ENCODE measurements at places on chromosomes 5 and 9.

DNA sequence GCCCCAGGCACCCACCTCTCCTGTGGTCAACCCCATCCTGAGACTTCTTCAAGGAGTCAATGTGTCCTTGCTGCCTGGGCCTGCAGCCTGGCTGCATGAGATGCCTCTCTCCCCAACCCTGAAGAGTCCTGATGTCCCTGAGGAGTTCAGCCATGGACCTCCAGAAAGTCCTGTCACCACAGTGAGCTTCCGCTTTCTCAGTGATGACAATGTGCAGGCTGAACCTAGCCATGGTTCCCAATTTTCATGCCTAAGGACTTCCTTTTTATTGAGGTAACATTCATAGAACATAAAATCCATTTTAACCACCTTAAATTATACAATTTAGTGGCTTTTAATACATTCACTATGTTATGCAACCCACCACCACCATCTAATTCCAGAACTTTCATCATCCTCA lies 29.1 kb downstream of the DAP start:
- DNase-seq = no peak

DNA sequence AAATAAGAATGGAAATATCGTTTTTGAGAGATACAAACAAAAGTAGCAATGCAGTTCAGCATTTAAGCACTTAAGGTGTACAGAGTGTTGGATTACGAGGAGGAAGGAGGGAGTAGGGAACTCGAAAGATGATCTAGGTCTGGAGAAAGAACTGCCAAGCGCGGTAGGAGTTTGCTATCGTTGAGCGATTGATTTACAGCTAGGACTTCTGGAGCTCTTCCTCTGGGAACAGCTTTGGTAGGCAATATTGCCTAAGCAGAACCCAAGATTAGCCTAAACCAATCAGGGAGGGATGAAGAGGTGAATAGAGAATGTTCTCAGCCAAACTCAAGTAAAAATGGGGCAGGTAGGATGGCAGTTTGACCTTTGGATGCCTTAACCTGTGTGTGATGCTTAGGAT lies 965 bp downstream of the CLTA start:
- no peak for DNase-seq

DNA sequence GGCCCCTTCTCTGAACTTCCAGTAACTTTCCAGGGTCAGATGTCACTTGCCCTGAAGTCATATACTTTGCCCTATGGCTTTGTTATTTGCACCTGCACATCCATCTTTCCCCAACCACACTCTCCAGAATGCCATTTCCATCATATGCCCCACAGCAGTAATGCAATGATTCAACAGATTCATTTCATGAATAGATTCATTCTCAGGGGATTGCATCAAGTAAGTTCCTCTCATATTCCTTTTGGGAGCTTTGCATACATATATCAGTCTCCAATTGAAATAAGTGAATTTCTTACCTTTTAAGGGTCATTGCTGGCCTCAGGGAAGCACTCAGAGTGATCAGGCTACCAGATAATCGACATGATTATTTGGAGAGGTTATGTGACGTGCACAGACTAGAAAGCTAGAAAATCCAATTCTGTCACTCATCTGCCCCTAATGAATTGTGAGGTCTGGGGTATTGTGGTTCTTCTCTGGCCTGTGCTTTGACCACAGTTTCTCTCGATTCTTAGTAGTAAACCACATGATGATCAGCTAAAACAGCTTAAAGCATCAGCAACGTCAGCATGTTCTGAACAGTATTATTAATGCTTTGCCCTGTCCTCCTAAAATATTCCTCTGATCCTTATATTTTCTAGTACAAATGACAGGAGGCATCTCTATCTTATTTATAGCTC lies 179.9 kb downstream of the ATPSCKMT start:
- DNase-seq = no peak

DNA sequence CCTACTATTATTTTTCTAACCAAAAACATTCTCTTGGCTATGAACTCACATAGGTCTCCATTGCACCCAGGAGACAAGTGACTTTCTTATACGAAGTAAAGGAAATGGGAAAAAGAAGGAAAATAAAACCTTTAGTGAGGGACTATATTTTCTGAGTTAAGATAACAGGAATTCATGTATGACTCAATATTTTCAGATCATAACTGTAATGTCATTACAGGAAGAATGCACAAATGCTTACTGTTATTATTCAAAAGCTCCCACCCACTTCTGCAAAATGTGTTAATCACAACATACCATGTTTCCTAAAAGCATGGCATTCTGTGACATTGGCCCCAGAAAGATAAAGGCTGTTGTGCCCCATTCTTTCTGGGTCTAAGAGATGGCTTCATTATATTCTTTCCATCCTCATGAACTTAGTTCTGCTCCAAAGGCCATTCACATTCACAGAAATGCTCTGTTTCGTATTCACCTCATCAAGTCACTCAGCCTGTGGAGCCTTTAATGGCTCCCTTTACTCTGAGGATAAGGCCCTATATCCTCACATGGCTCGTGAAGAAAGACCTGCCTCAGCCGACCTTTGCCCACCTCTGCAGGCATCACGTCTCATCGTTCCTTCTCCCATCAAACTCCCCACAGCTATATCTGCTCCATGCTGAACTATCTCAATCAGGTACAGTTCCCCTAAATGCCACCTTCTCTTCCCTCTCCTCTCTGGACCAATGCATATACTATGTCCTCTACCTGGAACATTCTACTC lies 77.0 kb downstream of the ABCA1 start:
- DNase-seq = peak; percentile 52

- no peak for DNase-seq
These were observed 717.8 kb downstream of the DTWD2 start for GRCh38 chr5:118270526-118270925.

GRCh38 chr5:143057580-143057999 lies 287.4 kb downstream of the ARHGAP26 start:
- no peak for DNase-seq

GRCh38 chr9:3447143-3447542 lies 78.7 kb downstream of the RFX3 start:
- DNase-seq = no peak

Data from GM03348 (cell line).